ENCODE measurements at places on chromosomes 3 and 15.

DNA sequence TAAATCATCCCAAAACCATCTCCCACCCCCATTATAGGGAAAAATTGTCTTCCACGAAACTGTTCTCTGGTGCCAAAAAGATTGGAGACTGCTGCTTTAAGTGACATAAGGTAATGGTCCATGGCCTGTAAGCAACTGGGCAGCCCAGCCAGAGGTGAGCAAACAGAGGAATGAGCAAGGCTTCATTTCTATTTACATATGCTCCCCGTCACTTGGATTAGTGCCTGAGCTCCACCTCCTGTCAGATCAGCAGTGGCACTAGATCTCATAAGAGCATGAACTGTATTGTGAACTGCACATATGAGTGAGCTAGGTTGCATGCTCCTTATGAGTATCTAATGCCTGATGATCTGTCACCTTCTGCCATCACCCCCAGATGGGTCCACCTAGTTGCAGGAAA is 1159.8 kb upstream of the ALCAM start:
- DNase-seq = no peak

GRCh38 chr15:25734680-25735355 is 128.3 kb downstream of the ATP10A start:
- DNase-seq = no peak

DNA sequence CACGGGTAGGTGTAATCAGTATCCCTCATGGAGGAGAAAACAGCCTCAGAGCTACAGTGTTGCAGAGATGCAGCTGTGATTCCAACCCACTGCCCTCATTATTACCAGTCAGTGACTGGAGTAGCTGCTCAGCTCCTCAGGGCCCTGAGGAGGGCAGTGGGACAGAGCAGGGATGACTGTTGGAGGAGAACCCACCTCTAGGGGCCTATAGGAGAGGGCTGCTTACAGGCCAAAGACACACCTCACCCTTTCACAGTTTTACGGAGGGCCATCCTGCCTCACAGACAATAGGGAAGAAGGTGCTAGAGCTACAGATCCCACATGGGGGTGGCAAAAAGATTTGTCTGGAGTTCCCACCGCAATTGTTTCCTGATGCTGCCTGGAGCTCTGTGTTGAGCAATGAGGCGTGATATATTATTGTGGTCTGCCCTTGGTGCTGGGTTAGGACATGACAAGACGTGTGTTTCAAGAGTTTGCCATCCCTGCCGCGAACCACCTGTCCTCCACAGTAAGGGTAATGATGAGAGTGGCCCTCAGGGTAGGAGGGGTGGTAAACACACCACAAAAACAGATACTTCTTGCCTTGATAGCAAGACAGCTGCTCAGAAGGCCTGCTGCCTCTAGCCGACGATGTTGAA is 140.5 kb upstream of the TPM1 start:
- DNase-seq = no peak

- DNase-seq = no peak
These were observed 367.9 kb upstream of the GBE1 start for GRCh38 chr3:82129221-82129801.

GRCh38 chr15:40691737-40692136 is 3.2 kb upstream of the RAD51 start:
- DNase-seq = no peak

GRCh38 chr3:132268956-132269355 is 48.3 kb upstream of the ACP3 start:
- DNase-seq = no peak

DNA sequence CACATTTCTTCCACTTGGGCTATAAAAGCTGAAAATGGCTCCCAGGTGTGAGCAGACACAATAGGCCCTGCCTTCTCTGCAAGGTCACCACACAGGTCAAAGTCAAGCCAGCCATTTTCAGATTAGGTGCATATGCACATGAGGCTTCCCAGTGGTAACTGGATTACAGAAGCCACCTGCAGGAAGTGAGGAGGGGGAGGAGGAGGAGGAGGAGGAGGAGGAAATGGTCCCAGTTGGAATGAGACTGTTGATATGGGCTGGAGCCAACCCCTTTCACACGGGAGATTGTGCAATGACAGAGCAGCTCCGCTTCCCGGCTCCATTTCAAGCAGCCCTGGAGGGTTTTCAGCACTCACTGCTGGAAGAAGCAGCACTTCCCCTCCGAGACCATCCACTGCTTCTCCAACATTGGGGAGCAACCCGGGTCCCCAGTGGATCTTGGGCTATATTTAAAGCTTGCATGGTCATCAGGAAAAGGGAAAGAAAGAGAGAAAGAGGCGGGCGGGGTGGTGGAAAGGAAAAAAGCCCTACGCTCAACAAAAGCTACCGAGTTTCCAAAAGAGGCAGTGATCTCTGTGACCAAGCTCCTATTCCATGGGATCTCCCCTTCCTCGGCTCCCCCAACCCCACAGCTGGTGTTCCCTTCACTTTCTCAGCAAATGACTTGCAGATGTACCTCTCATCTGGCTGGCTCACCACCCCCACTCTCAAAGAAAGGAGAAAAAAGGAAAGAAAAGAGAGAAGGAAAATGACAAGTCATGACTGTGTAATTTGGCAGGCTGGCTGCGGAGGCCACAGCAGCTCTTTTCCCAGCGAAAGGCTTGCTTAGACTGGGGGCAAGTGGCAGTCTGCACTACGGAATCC is 58.3 kb downstream of the LRIG1 start:
- no peak for DNase-seq

- DNase-seq = no peak
These were observed 63.2 kb upstream of the IQSEC1 start for GRCh38 chr3:13136426-13136825.

DNA sequence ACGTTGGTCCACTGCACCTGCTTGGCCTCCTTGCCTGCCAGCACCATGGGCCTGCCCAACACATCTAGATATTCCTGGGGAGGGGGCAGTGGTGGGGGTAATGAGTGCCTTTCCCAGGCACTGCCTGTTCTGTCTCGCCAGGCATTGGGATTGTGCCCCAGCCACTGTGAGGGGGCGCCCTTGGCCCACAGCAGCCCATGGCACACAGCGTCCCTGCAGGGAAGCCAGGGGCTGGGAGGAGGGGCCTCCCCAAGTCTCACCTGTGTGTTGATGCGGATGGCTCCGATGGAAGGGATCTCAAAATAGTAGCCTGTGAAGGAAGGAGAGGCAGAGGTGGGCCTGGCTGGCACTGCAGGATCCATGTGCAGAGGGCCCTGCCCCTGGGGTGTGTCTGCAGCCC is 18.7 kb upstream of the TMEM115 start:
- no peak for DNase-seq

GRCh38 chr15:83066034-83066733 is 868 bp downstream of the BTBD1 start:
- no peak for DNase-seq

- no peak for DNase-seq
These were observed 3.5 kb upstream of the PIF1 start for GRCh38 chr15:64828985-64829384.

- DNase-seq = no peak
These were observed 31.0 kb upstream of the CAV3 start for GRCh38 chr3:8702560-8702959.

DNA sequence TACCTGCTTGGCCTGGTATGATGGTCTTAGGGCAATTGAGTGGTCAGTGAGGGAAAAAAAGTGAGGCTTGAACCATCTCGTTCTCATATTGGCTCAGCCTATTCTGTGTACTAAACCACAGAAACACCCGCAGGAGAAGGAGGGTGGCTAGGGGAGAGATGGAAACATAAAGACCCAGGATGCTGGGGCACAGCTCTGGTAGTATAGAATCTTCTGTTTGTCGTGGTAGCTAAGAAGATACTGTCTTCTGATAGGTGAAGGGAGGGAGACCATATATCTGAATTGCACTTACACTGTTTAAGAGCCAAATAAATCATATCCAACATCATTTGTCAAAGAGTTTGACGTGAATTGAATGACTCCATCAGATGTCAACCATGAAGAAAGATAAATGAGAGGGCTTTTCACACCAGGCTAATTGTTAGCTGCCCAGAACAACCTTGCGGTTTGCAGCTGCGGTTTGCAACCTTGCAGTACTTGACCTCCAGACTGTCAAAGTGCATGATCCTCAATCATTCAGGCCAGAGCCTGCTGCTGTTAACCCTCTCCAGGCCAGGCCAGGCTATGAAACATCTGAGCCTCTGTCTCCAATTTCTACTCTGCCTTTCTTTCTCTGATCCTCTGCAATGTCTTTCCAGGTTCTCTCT is 40.9 kb upstream of the PIK3R4 start:
- DNase-seq = no peak

GRCh38 chr3:43185274-43185982 is 79.5 kb upstream of the POMGNT2 start:
- DNase-seq = no peak

- DNase-seq = no peak
These were observed 4.0 kb downstream of the SCAANT1 start for GRCh38 chr3:63908081-63908736.

GRCh38 chr3:100354850-100355249 is 20.3 kb downstream of the NIT2 start:
- no peak for DNase-seq
